ENCODE measurements at places on chromosomes 2 and 18.

- DNase-seq: no peak
Observed at GRCh38 chr2:14843507-14844204, 211.1 kb downstream of the LRATD1 start.

- no peak for DNase-seq
Observed at GRCh38 chr2:207315131-207315530, 149.4 kb upstream of the KLF7 start.

- DNase-seq: no peak
Observed at GRCh38 chr2:69424419-69424818, 12.8 kb downstream of the NFU1 start.

DNA sequence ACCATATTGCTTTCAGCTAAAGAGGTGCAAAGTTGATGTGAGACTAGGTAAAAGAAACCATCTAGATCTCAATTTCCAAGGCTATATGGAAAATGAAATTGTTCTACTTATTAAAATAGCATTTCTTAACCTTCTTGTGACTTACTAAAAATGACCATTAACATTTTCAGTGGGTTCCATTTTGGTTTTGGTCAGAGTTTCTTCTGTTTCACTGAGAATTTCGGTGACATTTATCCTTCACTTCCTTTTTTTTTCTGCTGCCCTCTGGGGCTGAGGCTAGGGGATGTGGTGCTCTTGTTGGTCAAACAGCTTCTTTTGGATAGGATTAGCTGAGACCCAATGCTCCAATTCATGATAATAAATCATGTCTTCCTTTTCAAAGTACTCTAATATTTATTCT lies 44.3 kb upstream of the REL start:
- no peak for DNase-seq

GRCh38 chr2:78832481-78832880 lies 193.0 kb upstream of the REG3G start:
- DNase-seq: no peak

DNA sequence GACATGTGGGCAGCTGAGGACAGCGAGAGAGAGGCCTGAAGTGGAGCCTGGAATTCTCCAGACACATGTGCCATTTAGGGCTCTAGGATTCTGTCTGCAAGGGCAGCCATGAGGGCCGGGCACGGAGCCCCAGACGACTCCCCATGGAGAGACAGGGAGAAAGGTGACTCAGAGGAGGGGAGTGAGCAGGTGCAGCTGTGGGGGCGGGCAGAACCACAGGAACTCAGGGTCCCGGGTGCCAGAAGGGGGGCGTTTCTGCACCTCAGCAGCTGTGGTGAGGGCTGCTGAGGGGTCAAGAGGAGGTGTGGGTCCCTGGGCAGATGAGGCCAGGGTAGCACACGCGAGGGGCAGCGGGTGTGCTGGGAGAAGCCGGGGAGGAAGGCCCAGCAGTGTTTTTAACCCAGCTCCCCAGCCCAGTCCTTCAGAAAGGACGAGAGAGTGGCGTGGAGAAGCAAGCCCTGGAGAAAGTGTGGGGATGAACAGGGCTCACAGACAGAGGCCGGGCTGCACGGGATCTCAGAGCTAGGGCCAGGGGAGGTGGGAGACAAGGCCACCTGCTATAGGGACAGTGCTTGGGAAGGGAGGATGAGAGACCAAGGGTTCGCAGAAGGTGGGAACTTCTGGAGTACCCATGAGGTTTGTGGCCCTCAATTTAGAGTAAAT lies 7.6 kb downstream of the GPR17 start:
- no peak for DNase-seq

GRCh38 chr2:218831378-218831990 lies at the start of gene PRKAG3:
Gene PRKAG3 (minus strand): TSS chr2:218831803.
- no peak for DNase-seq

GRCh38 chr18:3088449-3088848 lies 75.5 kb upstream of the LPIN2 start:
- DNase-seq: no peak

DNA sequence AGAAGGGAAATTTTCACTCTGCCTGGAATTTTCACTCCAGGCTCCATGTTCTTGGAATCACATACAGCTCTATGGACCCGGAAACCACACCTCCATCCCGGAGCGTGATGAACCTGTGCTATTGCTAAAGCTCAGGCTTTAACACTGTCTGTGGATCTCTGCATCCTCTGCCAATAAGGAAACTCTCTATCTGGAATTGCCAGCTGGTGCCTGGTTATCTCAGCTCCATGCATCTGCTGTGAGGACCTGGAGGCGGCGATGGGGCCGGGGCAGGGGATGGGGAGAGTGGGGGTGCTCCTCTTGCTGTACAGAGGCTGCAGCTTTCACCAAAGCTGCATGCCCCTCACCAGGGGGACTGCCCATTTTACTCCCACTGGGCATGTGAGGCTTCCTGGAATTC lies 754.0 kb upstream of the SOX11 start:
- no peak for DNase-seq

- no peak for DNase-seq
Observed at GRCh38 chr18:51867767-51868166, 472.2 kb upstream of the DCC start.

DNA sequence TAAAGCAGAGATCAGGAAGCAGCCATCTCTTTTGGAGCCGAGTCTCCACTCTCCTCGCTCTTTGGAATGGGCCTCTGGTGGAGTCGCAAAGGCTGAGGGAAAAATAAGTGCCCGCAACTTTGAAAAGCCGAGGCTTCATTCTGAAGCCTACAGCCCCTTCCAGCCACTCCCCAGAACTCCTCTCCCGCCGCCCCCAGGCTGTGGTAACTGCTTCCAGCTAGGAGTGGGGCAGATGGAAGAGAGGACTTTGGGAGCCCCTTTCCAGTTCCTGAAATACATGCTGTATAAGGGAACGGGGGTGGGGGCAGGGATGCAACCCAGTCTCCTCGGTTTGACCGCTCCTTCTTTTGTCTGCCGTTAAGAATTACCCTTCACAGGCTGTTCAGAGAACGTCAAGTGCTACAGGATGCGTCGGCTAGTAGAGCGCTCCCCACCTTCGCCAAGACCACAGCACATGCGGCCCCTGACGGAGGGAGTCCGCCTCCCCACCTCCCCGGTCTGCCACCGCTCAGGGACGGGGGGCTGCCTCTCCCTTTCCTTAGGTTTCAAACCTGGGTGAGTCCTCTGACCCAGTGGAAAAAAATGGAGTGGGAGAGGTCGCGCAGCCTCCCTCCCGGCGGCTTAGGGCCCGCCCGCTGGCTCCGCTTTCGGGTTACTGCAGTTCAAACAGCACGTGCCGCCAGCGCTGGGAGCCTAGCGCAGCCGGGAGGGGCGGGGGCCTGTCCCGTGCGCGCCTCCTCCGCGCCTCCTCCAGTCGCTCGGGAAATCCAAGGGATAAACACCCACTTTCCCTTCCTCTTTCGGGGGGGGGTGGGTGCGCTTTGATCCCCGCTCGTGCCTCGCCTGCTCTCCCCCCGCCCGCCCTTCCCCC lies 4.9 kb downstream of the CYP26B1 start:
- no peak for DNase-seq

GRCh38 chr18:7272311-7273049 lies 41.6 kb downstream of the LRRC30 start:
- DNase-seq: no peak

DNA sequence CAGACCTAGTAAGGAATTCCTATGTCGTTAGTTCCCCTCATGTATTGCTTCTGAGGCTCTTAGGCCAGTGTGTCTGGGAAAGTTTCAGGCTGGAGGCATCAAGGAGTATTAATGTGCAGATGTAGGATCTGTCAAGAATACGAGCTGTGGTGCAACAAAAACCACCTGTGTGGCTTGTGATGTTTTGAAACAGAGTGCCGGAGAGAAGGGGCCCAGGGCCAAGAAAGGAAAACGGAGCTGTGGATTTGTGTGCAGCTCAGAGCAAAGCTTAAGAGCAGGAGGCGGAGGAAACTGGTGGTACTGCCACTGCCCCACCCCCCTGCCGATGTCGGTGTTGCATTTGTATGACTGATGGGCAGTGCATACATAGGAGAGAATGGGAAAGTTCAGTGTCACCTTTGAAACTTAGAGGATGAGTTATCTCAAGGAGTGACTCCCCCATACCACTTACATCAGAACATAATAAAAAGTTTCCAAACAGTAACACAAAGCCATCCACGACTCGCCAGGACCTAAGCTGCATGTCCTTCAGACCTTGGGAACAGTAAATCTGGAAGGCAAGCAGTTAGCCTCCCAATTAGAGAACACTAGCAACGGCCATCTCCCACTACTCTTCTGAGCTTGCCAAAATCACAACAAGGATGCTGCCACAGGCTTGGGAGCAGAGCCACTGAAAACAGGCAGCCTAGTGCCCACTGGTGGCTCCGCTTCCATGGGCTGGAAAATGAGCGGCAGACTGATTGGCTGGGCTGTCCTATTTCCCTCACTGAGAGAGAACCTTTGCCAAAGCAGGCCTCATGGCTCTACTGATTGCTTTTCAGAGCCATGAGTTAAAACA lies 152.7 kb upstream of the NT5C1B start:
- DNase-seq: no peak

GRCh38 chr2:176187899-176188773 lies at the start of gene HOXD1:
Gene HOXD1 (plus strand): TSS chr2:176188668. CDS start chr2:176188802, 134 bp downstream.
- no peak for DNase-seq

GRCh38 chr2:239873656-239874635 lies 151.2 kb downstream of the NDUFA10 start:
- no peak for DNase-seq

- DNase-seq: no peak
Observed at GRCh38 chr2:85999061-85999831, 106.4 kb downstream of the POLR1A start.

DNA sequence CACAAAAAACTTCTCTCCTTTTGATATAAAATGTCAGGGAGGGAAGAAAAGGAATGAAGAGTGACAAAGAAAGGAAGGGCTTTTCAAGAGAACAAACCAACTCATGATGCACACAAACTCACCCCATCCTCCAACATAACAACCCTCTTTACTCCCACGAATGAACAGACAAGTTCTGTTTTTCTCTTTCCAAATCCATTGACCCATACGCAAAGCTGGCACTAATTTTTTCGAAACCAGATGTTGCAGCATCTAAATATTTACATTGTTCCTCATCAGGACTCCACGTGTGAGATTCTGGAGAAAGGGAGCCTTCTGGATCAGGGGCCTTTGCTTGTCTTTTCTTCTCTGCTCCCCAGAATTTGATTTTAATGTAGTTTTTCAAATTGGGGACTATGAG lies 143.3 kb upstream of the BCL2L11 start:
- DNase-seq: no peak

- DNase-seq: no peak
Observed at GRCh38 chr2:14563324-14563723, 69.2 kb upstream of the LRATD1 start.

- DNase-seq: no peak
Observed at GRCh38 chr2:38613849-38614213, 11.1 kb upstream of the HNRNPLL start.

All from effector memory CD4-positive, alpha-beta T cell (primary cell).